ENCODE measurements at places on chromosomes 6 and 20.

DNA sequence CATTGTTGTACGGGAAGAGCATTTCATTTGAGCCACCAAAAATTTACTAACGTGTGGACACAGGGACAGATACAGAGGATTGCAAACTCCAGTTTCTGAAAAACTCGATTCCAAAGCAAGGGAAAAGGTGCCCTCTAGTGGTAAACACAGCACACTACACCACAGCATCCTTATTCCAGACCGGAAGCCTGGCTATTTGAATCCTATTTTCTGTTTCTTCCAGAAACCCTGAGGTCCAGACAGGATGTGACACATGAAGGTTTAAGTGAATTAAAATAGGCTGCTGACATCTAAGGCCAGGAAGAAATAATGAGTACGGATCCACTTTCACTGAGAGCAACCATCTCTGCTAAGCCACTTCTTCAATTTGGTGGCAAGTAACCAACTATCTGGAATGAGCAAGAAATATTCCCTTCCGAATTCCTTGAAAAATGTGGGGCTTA is 31.8 kb upstream of the GMPR start:
- peak; percentile 91 for DNase-seq

- no peak for DNase-seq
Observed at GRCh38 chr6:52725143-52725534, 38.1 kb downstream of the GSTA2 start.

DNA sequence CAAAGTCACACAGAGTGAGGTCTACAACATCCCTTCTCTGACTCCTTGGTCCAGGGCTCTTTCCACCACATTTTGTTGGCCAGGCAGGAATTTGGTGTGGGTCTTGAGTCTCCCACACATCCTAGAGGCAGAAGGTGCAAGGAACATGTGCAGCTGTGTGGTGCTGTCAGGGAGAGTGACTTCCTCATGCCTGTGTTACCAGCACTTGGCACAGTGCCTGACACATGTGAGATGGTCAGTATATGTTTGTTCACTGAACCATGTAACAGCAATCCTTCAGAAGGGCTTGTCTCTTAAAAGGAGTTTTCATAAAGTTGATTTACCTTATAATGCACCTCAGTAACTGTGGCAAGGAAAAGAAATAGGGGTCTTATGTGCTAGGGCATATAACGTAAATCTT is 168.5 kb downstream of the CDC5L start:
- no peak for DNase-seq

DNA sequence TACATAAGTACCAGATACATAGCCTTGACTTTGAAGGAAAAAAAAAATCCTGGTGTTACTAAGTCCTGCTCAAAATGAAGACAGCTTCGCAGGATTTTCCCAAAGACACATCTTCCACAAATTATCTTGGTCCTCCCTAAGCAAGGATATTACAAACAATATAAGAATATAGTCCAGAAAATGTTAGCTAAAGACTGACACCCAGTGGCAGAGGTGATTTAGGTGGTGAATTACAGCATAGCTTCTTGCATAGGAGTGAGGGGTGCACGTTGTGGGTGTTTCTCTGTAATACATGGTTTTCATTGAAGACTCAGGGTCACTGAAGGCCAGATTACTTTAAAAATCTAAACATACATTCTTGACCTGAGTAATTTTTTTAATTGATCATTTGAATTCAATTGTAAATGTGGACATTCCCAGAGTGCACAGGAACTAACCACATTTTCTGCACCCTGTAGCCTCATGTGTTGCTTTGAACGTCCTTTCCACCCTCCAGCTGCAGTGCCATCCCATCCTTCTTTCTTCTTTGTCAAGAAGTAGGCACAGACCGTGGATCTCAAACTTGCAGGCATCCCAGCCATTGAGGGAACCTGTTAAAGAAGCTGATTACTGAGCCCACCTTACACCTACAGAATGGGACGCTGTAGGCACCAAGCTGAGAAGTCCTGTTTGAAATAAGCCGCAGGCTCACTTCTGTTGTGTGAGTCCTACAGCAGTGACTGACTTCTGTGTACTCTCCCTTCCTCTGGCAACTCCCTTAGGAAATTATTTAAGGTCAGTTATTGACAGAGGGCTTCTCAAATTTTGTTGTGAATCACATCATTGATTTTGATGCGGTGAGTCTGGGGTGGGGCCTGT is 102.6 kb downstream of the PERP start:
- peak; percentile 54 for DNase-seq

DNA sequence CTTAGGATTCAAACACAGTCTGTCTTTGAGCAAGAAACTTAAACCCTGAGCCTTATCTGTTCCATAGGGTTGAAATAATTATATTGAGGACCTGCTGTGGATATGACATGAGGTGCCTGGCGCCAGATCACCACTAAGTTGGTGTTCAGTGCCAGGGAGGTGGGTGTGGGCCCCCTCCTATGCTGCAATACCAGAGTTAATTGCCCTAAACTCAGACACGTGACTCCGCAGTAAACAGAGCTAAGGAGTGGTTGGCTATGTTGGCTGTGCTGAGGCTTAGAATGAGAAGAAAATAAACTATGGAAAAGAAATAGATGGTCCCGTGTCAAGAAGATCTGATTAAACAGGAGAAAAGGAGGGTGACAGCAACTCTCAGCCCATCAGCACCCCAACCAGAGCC is 419.4 kb upstream of the JARID2 start:
- no peak for DNase-seq

GRCh38 chr6:131997429-131998153 is 46.4 kb upstream of the CCN2 start:
- DNase-seq: no peak

GRCh38 chr20:40449974-40450616 is 238.9 kb downstream of the MAFB start:
- DNase-seq: no peak

DNA sequence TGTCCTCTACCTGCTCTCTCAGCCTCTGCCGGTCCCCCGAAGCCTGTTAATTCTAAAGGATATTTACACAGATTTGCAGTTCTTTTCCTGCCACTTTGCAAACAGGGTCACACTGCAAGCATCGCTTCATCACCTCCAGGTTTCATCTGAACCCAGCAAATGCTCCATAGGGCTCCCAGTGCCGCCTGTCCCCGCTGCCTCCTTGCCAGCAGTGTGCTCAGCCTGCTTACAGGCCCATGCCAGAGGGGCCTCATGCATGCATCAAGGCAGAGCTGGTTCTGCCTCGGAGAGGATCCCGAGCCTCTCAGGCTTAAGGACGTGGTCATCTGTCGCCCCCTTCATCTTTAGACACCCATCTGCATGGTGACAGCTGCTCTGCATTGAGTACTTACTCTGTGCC is 10.5 kb downstream of the SIRPA start:
- no peak for DNase-seq

- no peak for DNase-seq
Observed at GRCh38 chr20:62401331-62401779, 5.7 kb downstream of the CABLES2 start.

GRCh38 chr6:111162504-111162903 is 75.2 kb downstream of the SLC16A10 start:
- DNase-seq: peak; percentile 9

- no peak for DNase-seq
Observed at GRCh38 chr20:50260479-50261221, 70.0 kb downstream of the CEBPB start.

GRCh38 chr6:113047148-113047547 is 700.0 kb downstream of the RFPL4B start:
- DNase-seq: no peak

GRCh38 chr20:19181552-19181951 is 30.9 kb upstream of the SLC24A3 start:
- DNase-seq: no peak

DNA sequence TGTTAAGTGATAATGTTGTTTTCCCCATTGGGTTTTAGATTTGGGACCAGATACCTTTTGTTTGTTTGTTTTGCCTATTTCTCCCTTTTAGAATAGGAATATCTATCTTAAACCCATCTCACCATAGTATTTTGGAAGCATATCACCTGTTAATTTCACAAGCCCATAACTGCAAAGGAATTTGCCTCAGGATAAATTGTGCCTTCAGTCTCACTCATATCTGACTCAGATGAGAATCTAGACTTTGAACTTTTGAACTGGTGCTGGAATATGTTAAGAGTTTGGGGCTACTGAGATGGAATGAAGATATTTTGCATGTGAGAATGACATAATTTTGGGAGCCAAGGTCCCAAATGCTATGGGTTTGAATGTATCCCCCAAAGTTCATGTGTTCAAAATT is 607.4 kb downstream of the HACE1 start:
- DNase-seq: no peak

- no peak for DNase-seq
Observed at GRCh38 chr20:8386991-8387390, 254.9 kb downstream of the PLCB1 start.

- no peak for DNase-seq
Observed at GRCh38 chr20:40883097-40883496, 145.5 kb upstream of the TOP1 start.

GRCh38 chr6:104558746-104559145 is 301.0 kb downstream of the HACE1 start:
- DNase-seq: no peak

- peak; percentile 84 for DNase-seq
Observed at GRCh38 chr6:39137245-39137644, 22.3 kb upstream of the SAYSD1 start.

DNA sequence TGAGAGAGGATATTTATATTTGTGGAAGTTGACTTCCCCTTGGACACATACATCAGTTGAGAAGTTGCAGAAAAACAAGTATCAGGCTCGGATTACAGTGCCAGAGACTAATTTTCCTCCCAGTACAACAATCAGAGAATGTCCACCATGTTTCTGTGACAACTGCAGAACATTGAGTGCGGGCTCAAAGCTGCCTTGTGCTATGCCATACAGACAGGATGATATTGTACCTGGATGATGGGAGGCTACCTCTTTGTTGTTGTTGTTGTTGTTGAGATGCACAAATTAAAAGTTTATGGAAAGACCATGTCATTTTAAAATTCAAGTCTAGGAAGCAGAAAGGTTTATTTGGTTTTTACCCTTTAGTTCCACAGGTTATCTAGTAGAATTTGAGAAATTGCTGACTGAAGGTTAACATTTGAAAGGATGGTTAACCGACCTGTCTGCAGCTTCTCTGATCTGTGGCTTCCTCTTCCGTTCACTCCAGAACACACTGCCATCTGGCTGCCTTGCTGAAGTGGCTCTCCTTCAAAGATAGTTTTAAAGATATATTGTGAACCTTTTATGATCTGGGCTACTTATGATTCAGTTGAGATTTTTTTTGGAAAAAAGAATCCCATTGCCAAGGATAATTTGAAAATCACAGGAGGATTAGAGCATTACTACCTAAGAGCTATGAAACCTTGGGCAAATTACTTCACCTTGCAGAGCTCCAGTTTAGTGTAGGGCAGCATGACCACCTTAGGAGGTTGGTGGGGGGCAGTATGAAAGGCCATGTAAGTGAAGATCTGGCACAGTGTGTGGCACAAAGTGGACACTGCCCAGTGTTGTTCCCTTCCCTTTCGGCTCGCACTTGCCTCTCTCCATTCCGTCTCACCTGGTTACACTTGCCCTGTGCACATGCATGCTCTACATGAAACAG is 15.9 kb downstream of the TMEM200A start:
- no peak for DNase-seq

DNA sequence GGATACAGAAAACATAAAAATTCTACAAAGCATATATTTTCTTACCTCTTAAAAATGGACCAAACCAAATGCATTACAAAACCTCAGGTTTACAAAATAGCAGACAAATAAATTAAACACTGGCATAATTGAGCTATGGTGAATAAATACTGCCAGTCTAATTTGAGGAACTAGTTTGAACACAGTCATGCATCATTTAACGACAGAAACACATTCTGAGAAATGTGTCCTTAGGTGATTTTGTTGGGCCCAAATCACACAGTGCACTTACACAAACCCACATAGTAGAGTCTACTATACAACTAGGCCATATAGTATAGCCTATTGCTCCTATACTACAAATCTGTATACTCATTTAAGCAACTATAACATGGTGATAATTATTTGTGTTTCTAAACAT is 215.6 kb downstream of the FOXC1 start:
- no peak for DNase-seq

DNA sequence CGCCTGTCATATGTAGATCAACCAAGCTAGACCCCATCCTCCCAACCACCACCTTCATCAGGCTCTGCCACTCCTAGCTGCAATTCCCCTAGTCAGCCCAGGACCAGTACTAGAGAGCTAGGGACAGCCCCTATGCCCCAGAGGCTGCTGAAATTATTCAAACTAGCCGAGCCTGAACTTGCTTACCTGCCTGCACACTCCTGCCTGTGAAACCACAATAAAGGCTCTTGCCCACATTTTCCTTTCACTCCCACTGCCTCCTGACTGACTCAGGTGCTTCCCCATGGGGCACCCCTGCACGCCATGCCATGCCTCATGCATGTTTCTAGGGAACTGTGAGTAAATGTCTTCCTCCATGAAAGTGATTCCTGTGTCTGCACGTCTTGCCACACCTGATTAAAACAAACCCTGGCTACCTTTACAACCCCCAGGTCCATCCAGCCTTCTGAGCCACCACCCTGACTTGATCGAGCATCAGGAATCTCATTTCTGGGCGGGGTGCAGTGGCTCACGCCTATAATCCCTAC is 66.5 kb upstream of the IER3 start:
- peak; percentile 24 for DNase-seq

GRCh38 chr6:151963001-151963400 is 155.5 kb downstream of the ESR1 start:
- no peak for DNase-seq

- DNase-seq: no peak
Observed at GRCh38 chr6:124941259-124941658, 21.0 kb upstream of the RNF217 start.

Data from eye (tissue), 1 donor.